Inflammatory macrophage (primary cell): ENCODE measurements at places on chromosomes 6 and 20.

DNA sequence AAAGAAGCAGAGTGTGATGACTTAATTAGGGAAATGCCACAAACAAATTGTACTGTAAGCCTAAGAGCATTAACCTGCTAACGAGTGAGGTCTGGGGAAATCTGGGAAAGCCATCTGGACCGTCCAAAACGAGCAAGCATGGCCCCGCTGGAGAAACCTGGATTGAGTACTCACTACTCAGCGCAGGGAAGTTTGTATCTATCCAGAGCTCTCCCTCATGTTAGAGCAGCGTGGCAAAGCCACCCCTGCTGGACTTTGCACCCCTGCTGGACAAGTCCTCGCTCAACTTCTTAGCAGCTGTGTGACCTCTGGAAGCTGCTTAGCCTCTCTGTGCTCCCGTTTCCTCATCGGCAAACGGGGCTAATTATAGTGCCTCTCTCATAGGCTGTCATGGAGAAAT lies 37.3 kb downstream of the PSMG4 start:
- DNase-seq = no peak

- no peak for DNase-seq
Measured at GRCh38 chr6:13026557-13026956, 301.8 kb downstream of the TBC1D7 start.

DNA sequence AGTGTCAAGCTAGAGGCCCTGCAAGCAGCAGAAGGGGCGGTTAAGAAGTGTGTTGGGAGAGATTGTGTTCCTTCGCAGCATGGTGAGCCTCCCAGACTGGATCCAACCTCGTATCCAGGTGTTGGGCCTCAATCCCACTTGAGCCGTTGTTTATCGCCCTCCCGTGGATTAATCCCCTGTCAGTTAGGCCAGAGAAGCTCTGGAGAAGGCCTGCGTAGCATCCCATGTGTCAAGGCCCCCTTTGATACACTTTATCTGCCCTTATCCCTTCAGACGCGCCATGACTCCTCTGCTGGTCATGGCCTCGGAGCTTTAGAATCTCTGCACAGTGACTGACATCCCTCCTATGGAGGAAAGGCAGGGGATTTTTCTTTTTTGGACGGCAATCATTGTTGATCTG lies 181.0 kb downstream of the ZFP64 start:
- no peak for DNase-seq

DNA sequence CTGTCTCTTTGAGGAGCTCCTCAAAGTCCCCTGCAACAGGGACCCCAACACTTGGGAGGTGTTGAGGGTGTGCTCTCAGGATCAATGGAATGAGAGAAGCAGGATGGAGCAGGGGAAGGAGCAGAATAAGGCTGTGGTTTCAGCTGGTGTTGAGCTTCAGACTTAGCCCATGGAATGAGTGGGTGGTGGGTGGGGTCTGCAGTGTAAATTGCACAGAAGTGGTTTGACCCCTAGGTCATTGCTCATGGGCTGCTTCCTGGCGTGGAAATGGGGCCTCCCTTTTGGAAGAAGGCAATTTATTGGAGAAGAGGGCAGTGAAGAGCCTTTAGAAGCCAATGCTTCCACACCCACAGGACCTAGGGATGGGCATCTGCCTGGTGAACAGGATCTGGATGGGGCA lies 37.0 kb upstream of the KCNG1 start:
- peak; percentile 2 for DNase-seq

- DNase-seq = peak; percentile 64
Measured at GRCh38 chr6:90375681-90376439, 79.2 kb upstream of the BACH2 start.

DNA sequence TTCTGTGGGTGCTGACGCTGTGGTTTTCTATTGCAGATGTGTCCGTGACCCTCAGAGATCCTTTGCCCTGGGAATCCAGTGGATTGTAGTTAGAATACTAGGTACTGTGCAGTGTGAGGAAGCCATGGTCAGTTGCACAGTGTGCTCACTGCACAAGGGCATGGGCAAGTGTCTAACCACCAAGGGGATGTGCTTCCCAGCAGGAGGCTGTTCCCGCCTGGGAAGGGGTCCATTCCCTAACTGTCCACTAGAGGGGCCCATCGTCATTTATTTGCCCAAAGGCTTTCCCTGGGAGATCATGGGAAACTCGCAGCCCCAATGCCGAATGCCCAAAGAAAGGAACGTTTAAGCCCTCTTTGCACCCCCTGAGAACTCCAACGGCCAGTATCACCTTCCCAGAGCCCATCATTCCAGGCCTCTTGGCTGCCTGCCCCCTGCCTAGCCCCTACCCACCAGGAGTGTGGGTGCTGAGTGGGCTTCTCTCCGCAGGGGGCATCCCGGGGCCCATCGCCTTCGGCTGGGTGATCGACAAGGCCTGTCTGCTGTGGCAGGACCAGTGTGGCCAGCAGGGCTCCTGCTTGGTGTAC lies 26.2 kb downstream of the SLCO4A1 start:
- peak; percentile 77 for DNase-seq

DNA sequence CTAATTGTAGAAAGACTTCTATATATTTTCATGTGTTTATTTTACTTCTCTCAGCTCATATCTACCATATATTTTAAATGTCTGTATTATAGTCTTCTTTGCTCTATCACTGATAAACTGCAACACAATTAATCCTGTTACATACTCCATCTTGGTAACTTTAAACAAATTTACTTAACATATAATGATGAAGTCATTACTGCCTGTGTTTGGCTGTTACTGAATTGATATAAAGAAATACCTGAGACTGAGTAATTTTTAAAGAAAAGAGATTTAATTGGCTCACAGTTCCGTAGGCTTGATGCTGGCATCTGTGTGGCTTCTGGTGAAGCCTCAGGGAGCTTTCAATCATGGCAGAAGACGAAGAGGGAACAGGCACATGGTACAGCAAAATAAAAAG lies 1480.4 kb downstream of the HACE1 start:
- DNase-seq = no peak

DNA sequence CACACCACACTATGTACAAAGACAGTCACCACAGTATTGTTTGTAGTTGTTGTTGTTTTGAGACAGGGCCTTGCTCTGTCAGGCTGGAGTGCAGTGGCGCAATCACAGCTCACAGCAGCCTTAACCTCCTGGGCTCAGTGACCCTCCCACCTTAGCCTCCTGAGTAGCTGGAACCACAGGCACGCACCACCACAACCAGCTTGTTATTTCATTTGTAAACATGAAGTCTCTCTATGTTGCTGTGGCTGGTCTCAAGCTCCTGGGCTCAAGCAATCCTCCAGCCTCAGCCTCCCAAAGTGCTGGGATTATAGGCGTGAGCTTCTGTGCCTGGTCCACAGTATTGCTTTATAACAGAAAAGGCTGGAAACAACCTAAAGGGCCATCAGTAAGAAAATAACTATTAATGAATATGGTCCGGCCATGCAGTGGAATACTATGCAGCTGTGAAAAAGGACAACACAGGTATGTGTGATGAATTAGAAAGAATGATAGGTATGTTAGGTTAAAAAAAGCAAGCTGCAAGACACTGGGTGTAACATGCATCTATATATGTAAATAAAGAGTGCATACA lies 30.0 kb upstream of the PTGIS start:
- no peak for DNase-seq

GRCh38 chr6:7773914-7774313 lies 48.0 kb downstream of the BMP6 start:
- no peak for DNase-seq

GRCh38 chr20:48910347-48910781 lies 11.1 kb upstream of the ARFGEF2 start:
- DNase-seq = peak; percentile 58

DNA sequence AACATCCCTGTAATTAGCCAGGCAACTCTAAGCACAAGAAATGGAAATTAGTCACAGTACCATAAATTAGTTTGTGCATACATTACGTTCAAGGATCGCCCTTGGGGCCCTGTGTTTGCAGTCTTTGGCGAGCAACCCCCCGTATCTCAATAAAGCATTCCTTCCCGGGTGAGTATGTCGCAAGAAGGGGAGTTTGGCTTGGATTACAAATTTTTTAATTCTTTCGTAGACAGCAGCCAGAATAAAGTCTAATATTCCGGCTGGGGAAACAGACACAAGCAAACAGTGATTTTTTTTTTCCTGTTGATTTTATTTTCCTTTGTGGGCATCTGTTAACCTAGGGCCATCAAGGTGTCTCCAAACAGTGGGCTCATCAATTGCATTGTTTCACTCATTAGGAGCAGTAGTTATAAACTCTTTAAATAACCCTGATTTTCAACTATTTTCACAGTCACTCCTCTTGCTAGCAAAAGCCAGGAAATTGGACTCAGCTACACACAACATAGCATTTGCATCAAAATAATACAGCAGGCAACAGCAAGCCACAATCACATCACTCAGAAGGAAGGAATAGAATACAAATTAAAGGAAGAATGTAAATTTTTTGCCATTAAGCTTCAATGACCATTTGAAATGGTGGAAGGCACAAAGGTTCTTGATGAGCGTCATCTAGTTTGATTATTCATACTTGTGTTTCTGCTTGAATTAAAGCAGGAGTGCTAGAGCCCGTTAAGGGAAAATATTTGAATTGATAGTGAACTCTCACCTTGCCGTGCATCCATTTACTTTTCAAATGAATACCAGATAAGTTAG lies 85.3 kb downstream of the LINC00237 start:
- DNase-seq = no peak

DNA sequence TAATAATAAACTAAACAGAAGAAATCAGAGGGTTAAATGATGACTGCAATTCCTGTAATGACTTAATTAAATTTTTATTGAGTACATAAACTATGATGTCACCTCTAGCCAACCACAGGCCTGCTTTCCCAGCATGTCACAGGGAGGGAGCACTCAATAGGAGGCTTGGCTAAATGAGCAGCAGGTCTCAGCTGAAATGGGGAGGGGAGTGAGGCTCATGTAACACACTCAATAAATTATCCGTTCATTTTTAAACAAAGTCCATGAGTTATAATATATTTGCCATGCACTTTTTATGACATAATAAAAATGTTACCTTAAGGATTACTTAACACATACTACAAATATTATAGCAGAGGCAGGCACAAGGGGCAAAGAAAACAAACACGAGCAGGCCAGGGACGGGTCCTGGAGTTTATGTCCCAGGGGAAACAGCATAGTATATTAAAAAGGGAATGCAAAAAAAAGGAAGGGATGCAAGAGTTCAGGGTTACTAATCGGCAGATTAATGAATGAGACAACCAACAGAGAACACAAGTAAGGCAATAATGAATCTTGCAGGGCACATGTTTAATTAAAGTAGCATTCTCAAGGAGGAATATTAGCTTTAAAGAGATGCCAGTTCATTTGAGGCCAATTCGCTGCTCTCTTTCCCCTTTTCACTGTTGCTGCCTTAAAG lies 27.1 kb upstream of the FAM83C start:
- DNase-seq = no peak
